ENCODE measurements at places on chromosomes 4 and X.

GRCh38 chrX:56231537-56232090 lies 542 bp upstream of the KLF8 start:
- DNase-seq: no peak

DNA sequence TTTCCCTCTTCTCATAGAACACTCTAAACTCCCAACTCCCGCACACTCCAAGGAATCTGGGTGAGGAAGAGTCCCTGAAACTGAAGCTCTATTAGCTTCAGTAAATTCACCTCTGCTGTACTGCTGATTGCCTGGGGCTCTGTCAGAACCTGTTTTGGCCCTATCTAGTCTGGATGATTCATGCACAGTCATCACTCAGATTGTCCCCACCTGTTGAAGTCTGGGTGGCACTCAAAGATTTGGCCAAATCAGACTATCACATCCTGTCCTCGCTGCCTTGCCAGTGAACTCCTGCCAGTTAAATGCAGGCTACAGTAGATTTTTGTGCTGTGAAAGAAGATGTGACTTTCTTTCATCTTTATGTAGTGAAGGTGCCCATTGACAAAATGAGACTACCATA lies 63.5 kb upstream of the EMCN start:
- no peak for DNase-seq

DNA sequence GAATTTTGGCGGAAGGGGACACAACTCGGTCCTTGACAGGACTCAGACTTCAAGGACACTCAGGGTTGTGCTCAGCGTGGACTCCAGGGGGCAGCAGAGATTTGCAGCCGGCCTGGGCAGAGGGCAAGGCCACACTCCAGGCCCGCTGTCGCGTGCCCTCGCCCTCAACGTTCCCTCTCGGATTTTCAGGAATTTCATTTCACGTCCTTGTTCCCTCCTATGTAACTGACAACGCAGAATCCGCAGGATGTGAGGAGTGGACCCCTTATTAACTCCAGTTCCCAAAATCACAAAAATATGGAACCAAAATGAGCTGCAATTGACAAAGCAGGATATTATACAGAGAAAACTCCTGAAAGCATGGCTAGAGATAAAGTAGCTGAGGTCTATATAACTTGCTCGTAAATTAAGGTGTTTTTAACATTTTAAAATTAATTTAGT lies 21.0 kb upstream of the DCTD start:
- no peak for DNase-seq

GRCh38 chr4:19725130-19725529 lies 526.6 kb upstream of the SLIT2 start:
- no peak for DNase-seq

- no peak for DNase-seq
Observed at GRCh38 chrX:117397844-117398243, 718.8 kb downstream of the KLHL13 start.

DNA sequence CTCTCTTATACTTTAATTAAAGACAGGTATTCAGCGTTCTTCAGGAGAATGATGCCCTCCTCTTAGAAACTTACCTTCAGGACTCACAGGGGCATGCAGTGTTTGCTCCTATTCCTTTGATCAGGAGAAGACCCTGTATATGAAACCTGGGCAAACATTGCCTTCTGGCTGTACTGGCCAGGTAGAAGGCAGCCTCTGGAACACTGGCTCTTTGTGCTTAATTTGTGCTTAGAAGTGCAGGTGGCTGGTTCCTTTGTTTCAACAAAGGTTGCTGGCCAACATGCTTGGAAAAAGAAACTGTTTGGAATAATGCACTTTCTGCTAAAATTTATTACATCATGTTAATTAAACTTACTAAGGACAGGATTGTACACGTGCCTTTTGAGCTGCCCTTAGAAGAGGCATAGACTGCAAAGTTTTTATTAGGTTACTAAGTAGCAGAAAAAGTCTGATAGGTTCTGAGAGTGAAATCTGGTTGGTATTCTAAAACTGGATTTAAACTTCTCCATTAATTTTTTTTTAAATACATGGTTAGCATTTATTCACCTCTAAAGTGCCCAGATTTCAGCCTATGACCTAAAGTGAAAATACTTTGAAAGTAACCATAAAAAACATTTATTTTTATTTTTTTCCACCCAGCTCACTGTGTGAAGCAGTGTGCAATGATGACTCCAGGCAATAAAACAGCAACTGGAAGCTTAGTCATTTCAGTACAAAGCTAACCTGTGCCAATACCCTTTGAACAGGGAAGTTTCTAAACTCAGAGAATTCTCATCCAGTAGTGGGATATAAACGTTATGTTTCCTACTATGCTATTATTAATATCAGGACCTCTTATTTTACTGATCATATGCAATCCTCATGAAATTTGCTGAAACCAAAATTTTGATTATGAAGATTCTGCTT lies 11.3 kb downstream of the RASSF6 start:
- no peak for DNase-seq

- no peak for DNase-seq
Observed at GRCh38 chr4:36274158-36274557, 7.3 kb upstream of the DTHD1 start.

- no peak for DNase-seq
Observed at GRCh38 chr4:121957266-121957665, 5.4 kb upstream of the TRPC3 start.

- no peak for DNase-seq
Observed at GRCh38 chrX:56130436-56130835, 101.7 kb upstream of the KLF8 start.
